ENCODE measurements at places on chromosomes 4 and X.

DNA sequence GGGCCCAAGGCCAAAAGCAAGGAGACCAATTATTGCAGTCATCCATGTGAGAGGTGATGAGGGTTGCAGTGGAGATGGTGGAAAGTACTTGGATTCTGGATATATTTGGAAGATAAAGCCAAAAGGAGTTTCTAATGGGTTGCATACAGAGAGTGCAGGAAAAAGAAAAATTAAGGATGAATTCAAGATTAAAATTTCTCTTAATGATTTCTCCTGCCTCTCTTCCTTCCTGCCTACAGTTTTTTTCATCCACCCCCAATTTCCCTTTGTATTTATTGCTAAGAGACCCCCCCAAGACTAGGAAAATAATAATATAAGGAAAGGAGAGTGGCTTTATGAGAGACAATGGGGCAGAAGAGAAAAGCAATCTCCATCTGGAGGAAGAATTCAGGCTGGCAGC is 8.6 kb upstream of the FGF5 start:
- DNase-seq = no peak

GRCh38 chrX:15072880-15073279 is 197.0 kb downstream of the ASB9 start:
- no peak for DNase-seq

DNA sequence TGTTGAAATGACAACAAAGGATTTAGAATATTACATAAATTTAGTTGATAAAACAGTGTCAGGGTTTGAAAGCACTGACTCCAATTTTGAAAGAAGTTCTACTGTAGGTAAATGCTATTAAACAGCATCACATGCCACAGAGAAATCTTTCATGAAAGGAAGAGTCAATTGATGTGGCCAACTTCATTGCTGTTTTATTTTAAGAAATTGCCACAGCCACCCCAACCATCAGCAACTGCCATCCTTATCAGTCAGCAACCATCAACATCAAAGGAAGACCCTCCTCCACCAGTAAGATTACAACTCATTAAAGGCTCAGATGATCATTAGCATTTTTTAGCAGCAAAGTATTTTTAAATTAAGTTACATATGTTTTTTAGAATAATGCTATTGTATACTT is 54.6 kb upstream of the RAB9B start:
- no peak for DNase-seq

GRCh38 chr4:2397596-2398379 is 20.7 kb downstream of the ZFYVE28 start:
- DNase-seq = no peak

Data from NT2/D1 (cell line).